Ecto neural progenitor cell (in vitro differentiated cells): ENCODE measurements at places on chromosomes 1 and 21.

DNA sequence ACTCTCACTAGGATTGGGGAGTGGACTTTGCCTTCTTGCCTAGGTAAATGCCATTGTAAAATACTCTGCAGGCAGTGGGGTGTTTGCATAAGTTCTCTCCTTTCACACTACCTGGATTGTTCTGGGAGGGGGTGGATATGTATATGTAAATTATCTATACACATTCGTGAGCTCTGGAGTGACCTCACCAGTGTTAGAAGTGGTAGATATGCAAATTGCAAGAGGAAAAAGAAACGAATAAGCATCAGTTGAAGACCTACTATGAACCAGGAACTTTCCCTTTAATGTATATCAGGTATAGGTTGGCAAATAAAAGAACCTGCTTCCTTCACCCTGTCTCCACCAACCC, 1.5 kb upstream of the ARHGEF11 start:
- DNase-seq, result no peak

DNA sequence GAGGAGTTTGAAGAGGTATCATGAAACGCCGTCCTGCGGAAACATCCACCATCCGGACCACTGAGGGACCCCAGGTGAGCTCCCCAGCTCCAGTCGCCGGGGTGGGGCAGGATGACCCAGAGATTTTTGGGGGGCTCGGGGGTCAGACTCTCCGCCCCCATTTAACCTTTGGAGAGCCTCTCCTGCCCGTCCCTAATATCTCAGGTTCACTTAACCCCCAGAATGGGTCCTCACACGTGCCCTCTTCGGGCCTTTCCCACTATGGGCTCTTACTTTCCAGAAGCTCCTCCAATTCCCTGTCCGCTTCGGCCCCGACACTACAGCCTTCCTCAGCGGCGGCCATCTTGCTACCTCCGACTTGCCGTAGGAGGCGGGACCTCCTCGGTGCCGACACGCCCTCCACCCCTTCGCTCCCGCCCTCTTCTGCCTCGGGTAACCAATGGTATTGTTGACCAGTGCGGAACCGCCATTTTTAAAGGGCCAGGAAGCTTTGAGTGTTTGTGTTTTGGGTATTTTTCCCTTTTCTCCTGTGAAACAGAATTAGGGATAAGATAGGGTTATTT, at the start of gene PEX19:
TSS of gene PEX19 (minus strand) at position 352 of the 563 bp plus-strand sequence. CDS start at position 343, 9 bp downstream.
- peak; percentile 96 for DNase-seq

DNA sequence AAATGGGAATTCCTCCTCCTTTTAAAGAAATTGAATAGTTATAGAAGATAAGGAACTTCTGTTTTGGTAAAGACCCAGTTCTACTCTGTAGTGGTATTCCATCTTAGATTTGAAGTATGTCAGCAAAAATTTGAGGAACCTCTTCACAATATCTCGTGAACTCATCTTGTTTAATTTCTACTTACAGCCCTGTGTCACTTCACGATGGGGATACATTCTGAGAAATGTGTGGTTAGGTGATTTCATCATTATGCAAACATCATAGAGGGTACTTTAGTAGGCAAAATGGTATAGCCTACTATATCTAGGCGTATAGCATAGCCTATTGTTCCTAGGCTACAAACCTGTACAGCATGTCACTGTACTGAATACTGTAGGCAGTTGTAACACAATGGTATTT, 36.0 kb downstream of the ALG6 start:
- DNase-seq, result no peak

DNA sequence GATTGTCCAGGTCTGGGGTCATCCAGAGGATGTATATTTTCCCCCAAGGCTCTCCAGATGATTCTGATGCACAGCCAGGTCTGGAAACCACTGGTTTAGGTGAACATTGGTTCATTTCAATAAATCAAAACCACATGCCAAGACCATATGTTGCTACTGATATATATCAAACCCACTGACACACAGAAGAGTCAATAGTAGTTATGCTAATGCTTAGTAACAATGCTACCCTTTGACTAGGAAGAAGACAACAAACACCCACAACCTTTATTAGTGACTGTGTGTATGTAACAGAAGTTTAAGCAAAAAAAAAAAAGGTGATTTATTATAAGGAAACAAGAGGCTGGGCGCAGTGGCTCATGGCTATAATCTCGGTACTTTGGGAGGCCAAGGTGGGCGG, 35.6 kb upstream of the POU2F1 start:
- DNase-seq, result no peak

DNA sequence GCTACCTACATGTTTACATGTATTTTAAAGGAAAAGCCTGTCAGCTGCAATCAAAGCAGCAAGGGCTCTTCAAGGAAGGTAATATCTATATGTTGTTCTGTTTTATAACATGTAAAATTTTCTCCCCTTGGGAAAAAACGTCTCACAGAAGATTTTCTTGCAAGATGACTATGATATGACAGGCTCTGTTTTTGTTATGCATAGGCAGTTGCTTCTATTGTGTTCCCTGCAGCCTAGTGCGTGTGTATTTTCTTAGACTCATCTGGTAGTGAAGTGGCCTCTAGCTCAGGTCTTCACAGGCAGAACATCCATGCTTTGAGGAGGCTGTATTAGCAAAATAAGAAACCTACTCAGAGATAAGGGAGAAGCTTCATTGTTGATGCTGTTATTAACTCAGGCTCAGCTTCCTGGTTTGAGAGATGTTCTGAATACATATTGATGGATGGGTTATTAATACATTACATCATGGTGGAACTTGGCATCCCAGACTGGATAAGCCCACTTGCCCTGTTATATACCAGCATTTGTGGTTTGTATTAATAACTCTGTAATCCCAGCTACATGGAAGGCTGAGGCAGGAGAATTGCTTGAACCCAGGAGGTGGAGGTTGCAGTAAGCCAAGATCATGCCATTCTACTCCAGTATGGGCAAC, 35.8 kb downstream of the LAMC1 start:
- no peak for DNase-seq

DNA sequence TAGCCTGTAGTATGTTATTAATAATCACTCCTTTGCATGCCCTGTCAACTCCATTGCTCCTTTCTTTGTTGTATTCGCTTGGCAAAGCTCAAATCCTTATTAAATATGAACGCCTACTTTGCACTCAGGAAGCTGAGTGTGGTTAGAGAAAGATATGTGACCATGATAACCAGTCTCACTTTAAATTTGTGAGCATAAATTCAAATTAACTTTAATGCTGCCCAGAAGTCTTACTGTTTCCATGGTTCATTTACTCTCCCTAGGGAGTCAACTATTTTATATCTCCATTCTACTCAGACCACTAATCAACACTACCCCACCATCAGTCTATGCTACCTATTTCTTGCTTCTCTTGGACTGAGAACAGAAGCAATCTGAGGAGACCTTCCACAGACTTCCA, 12.1 kb upstream of the EPHX4 start:
- no peak for DNase-seq

DNA sequence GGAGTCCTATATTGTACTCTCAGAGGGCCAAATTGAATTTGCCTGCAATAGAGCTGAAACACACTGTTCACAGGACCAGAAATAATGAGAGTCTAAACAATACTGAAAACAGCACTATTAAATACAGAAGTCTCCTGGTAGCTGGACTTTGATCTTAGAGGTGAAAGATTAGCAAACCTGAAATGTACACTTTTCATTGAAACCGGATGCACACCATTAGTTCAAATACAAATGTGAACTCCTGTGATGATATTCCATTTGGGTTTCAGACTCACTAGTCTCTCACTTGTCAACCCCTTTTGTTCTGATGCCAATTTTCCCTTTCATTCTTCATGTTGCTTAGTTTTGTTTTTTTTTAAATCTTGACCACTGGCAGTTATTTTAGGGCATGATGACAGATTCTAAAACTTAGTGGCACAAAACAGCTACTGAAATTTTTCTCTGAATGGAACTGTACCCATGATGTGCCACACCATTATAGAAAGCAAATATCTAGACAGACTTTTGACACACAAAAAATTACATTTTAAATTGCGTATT, 5.9 kb upstream of the TNFSF4 start:
- no peak for DNase-seq

DNA sequence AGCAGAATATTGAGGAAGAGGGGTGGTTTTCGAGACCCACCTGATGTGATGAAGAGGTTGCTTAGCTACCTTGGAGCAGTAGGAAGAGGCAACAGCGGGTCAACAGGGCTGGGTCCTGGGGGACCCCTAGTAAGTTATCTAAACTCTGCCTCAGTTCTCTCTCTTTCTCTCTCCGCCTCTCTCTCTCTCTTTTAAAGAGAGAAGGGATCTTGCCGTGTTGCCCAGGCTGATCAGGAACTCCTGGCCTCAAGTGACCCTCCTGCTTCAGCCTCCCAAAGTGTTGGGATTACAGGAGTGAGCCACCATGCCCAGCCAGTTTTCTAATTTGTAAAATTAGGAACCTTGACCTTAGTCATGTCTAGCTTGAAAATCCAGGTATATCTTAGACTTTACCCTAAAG, 77.9 kb downstream of the C1orf21 start:
- no peak for DNase-seq

DNA sequence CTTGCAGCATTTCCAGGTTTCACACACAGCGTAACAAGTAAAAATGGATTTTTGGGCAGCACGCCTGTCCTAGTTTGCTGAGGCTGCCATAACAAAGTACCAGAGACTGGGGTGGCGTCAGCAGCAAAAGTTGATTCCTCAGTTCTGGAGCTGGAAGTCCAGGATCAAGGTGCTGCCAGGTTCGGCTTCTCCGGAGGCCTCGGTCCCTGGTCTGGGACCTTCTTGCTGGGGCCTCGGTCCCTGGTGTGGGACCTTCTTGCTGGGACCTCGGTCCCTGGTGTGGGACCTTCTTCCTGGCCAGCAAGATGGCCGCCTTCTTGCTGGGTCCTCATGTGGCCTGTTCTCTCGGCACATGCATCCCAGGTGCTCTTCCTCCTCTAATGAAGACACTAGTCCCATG, 104.0 kb downstream of the PDE9A start:
- no peak for DNase-seq

DNA sequence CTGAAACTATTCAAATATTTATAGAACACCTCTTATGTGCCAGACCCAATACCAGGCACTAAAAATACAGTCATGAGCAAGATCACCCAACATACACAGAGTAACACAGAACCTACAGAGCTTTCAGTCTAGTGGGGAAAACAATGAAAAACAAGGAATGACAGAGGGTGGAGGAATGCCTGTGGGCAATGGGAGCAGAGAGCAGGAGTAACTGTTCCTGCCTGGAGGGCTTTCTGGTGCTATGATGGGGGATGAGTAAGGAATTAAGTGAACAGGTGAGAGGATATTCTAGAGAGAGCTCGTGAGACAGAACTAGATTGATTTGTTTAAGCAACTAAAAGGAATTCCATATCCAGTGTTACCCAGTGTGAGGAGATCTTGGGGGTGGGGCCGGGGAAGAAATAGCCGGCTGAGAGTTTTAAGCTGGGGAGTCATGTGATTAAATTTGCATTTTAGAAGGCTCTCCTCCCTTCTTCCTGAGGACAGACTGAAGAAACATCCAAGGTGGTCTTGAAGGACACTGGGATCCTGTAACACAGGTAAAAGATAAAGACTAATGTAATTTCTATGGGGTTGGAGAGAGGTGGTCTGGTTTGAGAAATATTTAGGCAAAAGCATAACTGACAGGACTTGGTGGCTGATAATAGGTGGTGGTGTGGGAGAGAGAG, 2.1 kb upstream of the CD53 start:
- no peak for DNase-seq

- DNase-seq, result no peak
These were observed 21.7 kb downstream of the GLRX2 start for GRCh38 chr1:193083365-193084088.

GRCh38 chr1:244705261-244706234, 52.6 kb downstream of the DESI2 start:
- DNase-seq, result no peak

DNA sequence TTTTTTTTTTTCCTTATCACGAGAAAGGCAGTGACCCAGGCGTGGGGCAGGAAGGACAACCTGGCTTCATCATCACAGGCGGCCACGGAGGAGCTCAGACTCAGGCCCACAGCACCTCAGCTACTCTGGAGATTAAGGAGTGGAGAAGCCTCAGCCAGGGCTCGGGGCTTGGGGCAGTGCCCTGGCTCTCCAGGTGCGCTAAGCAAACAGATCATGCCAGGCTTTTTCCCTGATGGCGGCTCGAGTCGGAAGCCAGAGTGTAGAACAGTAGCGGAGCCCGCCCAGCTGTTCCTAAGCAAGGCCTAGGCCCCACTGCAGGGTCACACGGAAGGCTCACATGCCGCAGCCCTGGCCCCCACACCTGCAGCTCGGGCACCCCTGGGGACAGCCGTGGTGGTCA, 70.7 kb downstream of the AGPAT3 start:
- DNase-seq, result no peak

- DNase-seq, result no peak
These were observed 83.5 kb downstream of the NDUFS5 start for GRCh38 chr1:39109644-39110043.

DNA sequence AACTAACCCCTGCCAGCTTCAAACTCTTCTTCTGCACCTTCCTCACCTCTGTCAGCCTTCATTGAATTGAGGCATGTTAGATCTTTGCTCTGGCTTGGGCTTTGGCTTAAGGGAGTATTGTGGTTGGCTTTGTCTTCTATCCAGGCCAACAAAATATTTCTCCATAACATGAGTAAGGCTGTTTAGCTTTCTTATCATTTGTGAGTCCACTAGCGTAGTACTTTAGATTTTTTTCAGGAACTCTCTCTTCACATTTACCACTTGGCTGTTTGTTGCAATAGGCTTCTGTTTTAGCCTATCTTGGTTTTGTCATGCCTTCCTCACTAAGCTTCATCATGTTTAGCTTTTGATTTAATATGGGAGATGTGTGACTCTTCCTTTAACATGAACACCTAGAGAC, 417.5 kb downstream of the NCAM2 start:
- no peak for DNase-seq

- DNase-seq, result no peak
These were observed 291.9 kb downstream of the DSCAM start for GRCh38 chr21:40555021-40555528.

- peak; percentile 71 for DNase-seq
These were observed 13.3 kb downstream of the POLR3GL start for GRCh38 chr1:145977486-145978470.

GRCh38 chr1:45615885-45616284, 8.0 kb downstream of the CCDC17 start:
- DNase-seq, result no peak

DNA sequence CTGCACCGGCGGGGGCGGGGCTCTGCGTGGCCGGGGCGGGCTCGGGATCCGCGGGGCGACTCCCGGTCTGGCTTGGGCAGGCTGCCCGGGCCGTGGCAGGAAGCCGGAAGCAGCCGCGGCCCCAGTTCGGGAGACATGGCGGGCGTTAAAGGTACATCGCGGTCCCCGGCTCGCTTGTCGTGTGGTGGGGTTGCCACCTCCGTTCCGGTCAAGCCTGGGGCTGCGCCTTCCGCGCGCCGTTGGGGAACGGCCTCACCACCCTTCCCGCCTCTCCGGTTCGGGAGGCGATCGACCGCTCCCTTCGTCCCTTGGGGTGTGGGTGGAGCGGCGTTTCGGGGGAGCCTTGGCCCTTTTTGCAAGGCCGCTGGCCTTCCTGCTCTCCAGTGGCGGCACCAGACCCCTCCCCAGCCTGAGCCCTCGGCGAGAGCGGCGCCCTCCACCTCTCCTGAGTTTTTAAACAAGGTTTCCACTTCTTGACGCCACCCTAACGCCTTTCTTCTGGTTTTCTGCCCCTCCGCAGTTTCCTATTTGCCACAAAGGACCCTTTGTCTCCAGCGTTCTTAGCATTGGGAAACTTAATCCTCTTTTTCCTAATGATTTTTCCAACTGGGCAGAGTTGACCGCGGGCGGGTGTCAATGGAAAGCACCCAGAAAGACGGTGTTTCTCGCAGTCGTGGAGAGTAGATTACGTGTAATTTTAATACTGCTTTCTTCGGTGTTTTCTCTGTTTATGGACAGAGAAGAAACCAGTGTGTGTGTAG, at the start of the genes LEPR and LEPROT:
TSS of gene LEPR (plus strand) at position 79 of the 761 bp plus-strand sequence. CDS start 144,898 bp downstream, outside the sequence.
TSS of gene LEPROT (plus strand) at position 79 of the 761 bp plus-strand sequence. CDS start at position 136, 57 bp downstream.
- DNase-seq, result no peak
